ENCODE measurements at places on chromosomes 5 and 9. TPM values are rescaled to one million over a fixed set of nuclear protein-coding genes. Genes with fewer than 3 reads are reported as not detected.

The LTC4S gene
- 0.39 TPM for total RNA-seq

The TLX3 gene
- total RNA-seq: not detected

The KCNV2 gene
- total RNA-seq: not detected

The SLC6A18 gene
- total RNA-seq: not detected

The GAS1 gene
- total RNA-seq: 0.77 TPM

The KCTD16 gene
- total RNA-seq: under 0.01 TPM

The HTR1A gene
- total RNA-seq: not detected

The ZNF454 gene
- total RNA-seq: 0.26 TPM

The MORN5 gene
- not detected for total RNA-seq

The LRRC26 gene
- not detected for total RNA-seq

The HAVCR1 gene
- total RNA-seq: not detected

The IL33 gene
- total RNA-seq: 2.8 TPM

The BARHL1 gene
- not detected for total RNA-seq

The TLR4 gene
- total RNA-seq: 172 TPM

The HCN1 gene
- not detected for total RNA-seq

The CCIN gene
- 0.38 TPM for total RNA-seq

The TOR2A gene
- total RNA-seq: 5.3 TPM

The CCDC152 gene
- 0.13 TPM for total RNA-seq

The IFNK gene
- total RNA-seq: not detected

The GARNL3 gene
- total RNA-seq: 2.3 TPM

The MAMDC2 gene
- 0.89 TPM for total RNA-seq

The IL5 gene
- not detected for total RNA-seq

The HMMR gene
- total RNA-seq: 5.7 TPM

The SHROOM1 gene
- 1.5 TPM for total RNA-seq

The ZNF484 gene
- total RNA-seq: 8.5 TPM

The FOXD1 gene
- 0.13 TPM for total RNA-seq

The LCNL1 gene
- total RNA-seq: not detected

The SLC46A2 gene
- not detected for total RNA-seq

The PLCXD3 gene
- 0.64 TPM for total RNA-seq

The SHOC1 gene
- total RNA-seq: not detected

The RNF183 gene
- not detected for total RNA-seq

The UNC5A gene
- total RNA-seq: 0.26 TPM

The IRGM gene
- total RNA-seq: not detected

The TPPP gene
- 0.13 TPM for total RNA-seq

The GOLM1 gene
- 21.2 TPM for total RNA-seq

The FBP1 gene
- total RNA-seq: 0.64 TPM

The ADAMTS19 gene
- not detected for total RNA-seq

The DOCK2 gene
- 0.13 TPM for total RNA-seq

The PTGES2 gene
- total RNA-seq: 67.3 TPM

The NRARP gene
- 36.6 TPM for total RNA-seq

The EGFLAM gene
- 0.13 TPM for total RNA-seq
